ENCODE measurements at places on chromosomes 11 and 22.
A peak's percentile ranks its signal among the peaks of the same experiment; 100 is the strongest.

DNA sequence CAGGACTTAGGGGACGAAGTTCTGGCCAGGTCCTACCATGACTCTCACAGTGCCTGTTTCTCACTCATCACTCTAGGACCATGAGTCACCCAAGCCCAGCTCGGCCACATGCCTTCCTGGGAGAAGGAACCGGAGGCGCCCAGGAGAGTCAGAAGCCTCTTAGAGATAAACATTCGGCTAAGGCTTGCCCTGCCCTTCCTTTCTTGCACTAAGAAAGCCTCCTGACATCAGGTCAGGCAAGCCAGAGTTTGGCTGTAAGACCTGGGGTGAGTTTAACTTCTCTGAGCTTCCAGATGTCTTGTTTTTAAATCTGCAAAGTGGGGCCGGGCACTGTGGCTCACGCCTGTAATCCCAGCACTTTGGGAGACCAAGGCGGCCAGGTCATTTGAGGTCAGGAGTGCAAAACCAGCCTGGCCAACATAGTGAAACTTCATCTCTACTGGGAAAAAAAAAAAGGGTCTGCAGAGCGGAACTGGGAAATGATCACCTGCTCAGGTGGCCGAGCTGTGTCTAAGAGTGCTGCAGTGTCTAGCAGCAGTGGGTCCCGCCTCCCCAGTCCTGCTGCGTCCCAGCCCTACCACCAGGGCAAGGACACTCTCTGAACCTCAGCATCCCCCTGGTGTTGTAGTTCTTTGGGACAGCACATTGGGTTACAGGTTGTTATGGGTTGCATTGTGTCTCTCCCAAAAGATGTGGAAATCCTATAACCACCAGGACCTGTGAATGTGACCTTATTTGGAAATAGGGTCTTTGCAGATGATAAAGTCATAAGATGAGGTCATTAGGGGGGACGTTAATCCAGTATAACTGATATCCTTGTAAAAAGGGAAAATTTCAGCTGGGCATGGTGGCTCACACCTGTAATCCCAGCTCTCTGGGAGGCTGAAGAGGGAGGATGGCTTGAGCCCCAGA is 1.8 kb upstream of the CARS1 start:
- DNase-seq = no peak

DNA sequence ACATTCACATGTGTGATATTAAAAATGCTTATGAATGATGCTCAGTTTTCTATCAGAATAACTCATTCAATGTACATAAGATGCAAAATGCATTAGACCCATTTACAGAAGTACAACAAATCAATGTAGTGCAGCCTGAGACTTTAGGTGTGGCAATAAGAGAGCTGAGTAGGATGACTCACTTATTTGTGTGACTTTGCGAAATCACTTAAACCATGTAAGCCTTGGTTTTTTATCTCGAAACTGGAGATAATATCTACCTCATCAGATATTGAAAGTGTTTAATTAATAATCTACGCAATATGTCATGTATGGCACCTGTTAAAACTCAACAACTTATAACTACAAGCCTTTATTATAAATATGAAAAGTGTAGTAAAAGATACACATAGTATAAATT is 105.7 kb upstream of the LUZP2 start:
- DNase-seq = no peak

- DNase-seq = no peak
These were observed 939 bp downstream of the ALX4 start for GRCh38 chr11:44308923-44309477.

GRCh38 chr11:31464436-31464835 is 45.0 kb downstream of the IMMP1L start:
- no peak for DNase-seq

DNA sequence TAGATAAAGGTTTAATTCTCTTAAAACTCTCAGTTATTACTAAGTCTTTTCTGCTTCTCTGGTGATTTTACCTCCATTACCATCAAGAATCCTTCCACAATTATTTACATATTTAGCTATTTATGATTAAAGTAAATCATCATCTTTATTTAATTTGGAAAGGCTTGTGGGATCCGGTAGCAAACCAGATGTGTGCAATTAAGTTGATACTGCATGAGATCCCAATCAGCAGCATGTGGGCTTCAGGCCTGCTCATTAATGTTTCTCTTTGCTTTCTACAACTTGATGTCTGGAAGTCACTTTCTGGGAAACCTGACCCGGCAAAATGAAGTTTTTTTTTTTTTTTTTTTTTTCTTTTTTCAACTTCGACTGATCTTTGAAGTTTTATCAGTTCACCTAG is 558.4 kb upstream of the ANO5 start:
- no peak for DNase-seq

- no peak for DNase-seq
These were observed 298.3 kb downstream of the ETS1 start for GRCh38 chr11:128289048-128289447.

DNA sequence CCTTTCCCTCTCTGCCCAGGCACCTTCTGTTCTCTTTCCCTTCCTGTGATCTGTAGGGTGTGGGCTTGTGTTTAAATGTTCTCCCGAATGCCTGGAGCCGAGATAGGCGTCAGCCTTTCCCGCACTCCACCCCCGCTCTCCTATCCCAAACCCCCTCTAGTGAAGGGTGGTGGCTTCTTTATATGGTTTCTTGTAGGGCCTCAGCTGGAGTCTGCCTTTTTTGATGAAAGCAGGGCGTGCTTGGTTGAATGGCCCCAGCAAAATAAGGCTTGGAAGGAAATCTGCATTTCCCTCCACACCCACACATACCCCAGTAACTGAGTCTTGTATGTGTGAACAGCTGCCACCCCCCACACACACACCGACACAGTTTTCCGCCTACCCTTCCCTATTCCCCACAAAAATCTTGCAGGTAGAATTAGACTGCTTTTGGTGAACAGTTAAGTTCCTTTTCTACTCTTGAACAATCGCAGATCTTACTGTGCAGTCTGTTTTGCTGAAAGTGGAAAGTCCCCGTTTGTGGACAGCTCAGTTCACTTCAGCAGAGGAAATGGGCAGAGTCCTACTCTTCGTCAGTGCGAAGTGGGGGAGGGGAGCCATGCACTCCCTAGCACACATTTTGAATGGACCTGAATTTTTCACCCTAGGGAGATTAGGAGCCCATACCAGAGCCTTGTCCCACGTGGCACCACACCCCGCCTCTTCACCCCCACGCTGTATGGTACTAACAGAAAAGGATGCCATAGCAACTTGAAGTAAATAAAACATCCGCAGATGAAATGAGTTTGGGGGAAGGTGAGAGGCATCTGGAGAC is 25.5 kb upstream of the GRK2 start:
- peak; percentile 50 for DNase-seq

DNA sequence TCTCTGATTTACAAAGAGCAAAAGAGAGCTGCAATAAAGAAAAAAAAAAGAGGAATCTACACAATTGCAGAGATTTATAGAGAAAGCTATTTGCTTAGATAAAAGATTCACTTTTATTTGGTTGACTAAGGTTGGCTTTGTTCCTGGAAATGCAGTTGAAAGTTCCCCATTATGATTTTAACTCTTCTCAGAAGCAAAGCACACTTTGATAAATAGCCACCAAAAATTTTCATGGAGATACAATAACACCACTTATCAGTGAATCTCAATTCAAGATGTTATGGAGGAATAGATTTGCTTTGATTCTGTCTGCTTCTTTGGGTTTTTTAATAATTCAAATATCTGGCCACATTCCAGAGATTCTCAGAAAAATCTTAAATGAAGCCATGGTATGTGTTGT is 88.5 kb upstream of the ANO3 start:
- DNase-seq = no peak

GRCh38 chr11:131802440-131803115 is 432.2 kb downstream of the NTM start:
- DNase-seq = no peak

DNA sequence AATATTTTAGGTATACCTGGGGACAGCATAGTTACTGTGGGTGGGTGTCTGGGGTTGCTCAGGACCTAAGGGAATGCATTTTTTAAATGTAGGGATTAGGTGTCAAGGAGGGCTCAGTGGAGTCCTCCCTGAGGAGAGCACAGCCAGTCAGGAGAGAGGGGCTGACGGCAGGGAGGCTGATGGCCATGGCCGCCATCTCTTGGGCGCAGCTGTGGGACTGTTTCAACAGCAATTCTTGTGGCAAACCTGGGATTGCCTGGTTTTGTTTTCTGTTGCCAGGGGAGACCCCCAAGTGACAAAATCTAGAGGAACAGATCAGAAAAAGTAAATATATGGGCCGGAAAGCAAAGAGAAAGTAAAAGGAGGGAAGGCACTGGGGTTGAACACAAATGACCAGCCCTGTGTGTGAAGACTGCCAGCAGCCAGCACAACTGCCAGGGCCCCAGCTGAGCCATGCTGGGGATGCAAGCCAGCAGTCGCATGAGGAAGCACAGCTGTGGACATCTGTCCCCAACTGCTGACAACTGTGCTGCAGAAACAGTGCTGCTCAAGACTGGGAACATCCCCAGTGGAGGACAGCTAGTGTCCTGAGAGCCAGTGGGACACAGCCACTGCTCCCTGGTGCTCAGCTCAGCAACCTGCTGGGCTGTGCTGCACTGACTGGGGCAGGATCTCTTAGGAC is 10.5 kb downstream of the MIF start:
- DNase-seq = no peak

GRCh38 chr11:32893343-32894148 is 935 bp downstream of the QSER1 start:
- no peak for DNase-seq

- no peak for DNase-seq
These were observed 218.5 kb upstream of the CADM1 start for GRCh38 chr11:115722711-115723110.

- no peak for DNase-seq
These were observed 4220.0 kb upstream of the OR11H1 start for GRCh38 chr22:11307998-11308397.

DNA sequence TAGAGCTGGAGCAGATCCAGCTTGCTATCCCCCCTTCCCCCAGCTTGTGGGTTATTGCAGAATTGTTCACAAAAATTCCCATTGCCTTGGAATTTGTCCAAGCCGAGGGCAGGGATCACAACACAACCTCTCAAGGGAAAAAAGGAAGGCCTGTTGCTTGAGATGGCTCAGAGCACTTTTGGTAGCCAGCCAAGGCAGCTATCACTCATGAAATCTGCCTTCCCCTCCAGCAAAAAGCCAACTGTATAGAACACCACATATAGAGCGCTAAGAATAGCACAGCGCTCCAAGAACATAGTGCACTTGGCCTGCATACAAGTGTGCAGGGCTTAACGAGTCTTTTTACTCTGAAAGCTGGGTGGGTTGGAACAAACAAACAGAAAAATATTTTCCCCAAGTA is 46.2 kb downstream of the FAM83F start:
- DNase-seq = no peak

Measured in stimulated activated CD8-positive, alpha-beta memory T cell treated with anti-CD3 and anti-CD28 coated beads, Interleukin-4, amount 100 ng/mL, for 1 hour (primary cell).